ENCODE measurements at places on chromosomes 7 and 10. TPM values are rescaled to one million over a fixed set of nuclear protein-coding genes. Genes with fewer than 3 reads are reported as not detected.

Gene NODAL
- not detected for total RNA-seq

Gene NDUFB8
- 134 TPM for total RNA-seq

Gene RAB19
- total RNA-seq: not detected

Gene PRSS1
- not detected for total RNA-seq

Gene MUC12
- not detected for total RNA-seq

Gene MAGI2
- 16.1 TPM for total RNA-seq

Gene DNAH11
- 2.7 TPM for total RNA-seq
